ENCODE measurements at places on chromosomes 12 and 14.

- DNase-seq = no peak
These were observed 8.3 kb downstream of the FICD start for GRCh38 chr12:108523365-108523764.

DNA sequence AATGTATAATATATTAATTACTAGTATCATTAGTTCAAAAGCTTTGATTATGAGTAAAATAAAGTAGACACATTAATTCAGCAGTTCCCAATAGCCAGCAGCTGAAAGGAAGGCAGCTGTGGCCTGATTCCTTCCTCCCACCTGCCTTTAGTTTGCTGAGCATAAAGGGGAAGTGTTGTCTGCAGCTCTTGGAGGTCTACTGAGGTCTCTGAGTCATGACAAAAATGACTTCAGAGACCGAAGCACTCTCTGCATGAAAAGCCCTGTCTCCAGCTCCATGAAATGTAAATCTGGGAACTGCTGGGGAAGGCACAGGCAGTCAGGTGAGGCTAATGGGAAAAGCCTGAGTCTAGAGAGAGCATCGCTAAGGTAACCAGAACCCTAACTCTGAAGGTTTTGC, 165.4 kb downstream of the NRXN3 start:
- no peak for DNase-seq

GRCh38 chr12:66804563-66804974, 125.7 kb upstream of the GRIP1 start:
- no peak for DNase-seq

GRCh38 chr14:72699852-72700257, 194.0 kb downstream of the DPF3 start:
- no peak for DNase-seq

DNA sequence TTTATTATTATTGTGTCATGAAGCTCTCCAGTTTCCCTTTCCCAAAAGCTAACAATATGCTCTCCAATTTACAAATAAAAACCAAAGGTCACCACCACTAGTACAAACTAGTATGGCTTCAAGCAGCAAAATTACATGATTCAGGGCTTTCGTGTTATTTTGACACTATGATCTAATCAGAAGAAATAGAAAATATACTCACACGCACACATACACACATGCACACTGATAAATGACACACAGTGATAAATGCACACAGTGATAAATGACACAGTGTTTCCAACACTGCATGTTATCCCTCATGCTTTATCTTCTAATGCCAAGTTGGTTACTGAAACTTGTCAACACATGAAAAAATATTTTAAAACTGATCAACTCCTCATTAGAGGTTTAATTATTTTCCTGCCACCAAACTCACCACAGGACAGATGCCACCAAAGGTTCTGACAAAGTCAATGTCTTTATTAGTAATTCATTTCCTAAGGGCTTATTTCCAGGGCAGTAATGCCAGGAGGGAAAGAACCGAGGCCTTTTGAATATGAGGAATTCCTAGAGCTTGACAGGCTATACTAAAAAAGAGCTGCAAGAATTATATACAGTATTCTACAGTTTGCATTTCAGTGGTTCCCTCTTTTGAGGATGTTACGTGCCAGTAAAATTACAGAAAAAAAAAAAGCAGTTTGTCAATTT, 82.4 kb downstream of the PPP2R5E start:
- no peak for DNase-seq

DNA sequence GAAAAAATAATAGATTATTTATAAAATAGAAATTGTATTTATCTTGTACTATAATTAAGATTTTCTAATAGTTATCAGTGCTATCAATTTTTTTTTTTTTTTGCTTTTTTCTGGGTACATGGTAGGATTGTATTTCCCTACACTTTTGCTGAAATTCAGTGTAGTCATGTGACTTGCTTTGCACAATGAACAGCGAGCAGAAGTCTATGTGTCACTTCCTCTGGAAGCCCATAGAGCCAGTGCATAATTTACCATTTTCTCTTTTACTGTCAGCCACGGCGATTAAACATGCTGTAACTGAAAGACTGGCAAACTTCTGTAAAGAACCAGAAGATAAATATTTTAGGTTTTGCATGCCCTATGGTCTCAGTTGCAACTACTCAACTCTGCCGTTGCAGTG, 80.8 kb upstream of the PPP1R12A start:
- DNase-seq = no peak

- no peak for DNase-seq
These were observed 10.2 kb downstream of the PPFIBP1 start for GRCh38 chr12:27534060-27534764.

GRCh38 chr12:112962561-112962960, 15.8 kb upstream of the OAS2 start:
- no peak for DNase-seq

GRCh38 chr12:109563291-109564284, 9.7 kb downstream of the MMAB start:
- no peak for DNase-seq

- DNase-seq = no peak
These were observed 3.6 kb upstream of the FOXG1 start for GRCh38 chr14:28762955-28763326.

All from stimulated activated CD4-positive, alpha-beta T cell treated with anti-CD3 and anti-CD28 coated beads, Interleukin-4, amount 100 ng/mL, for 48 hours (primary cell).